ENCODE measurements at places on chromosomes 5 and 9. TPM values are rescaled to one million over a fixed set of nuclear protein-coding genes. Genes with fewer than 3 reads are reported as not detected.
A peak's percentile ranks its signal among the peaks of the same experiment; 100 is the strongest.

RNF208 gene
- polyA plus RNA-seq = 0.34 TPM

IFNA14 gene
- polyA plus RNA-seq = not detected

DNA sequence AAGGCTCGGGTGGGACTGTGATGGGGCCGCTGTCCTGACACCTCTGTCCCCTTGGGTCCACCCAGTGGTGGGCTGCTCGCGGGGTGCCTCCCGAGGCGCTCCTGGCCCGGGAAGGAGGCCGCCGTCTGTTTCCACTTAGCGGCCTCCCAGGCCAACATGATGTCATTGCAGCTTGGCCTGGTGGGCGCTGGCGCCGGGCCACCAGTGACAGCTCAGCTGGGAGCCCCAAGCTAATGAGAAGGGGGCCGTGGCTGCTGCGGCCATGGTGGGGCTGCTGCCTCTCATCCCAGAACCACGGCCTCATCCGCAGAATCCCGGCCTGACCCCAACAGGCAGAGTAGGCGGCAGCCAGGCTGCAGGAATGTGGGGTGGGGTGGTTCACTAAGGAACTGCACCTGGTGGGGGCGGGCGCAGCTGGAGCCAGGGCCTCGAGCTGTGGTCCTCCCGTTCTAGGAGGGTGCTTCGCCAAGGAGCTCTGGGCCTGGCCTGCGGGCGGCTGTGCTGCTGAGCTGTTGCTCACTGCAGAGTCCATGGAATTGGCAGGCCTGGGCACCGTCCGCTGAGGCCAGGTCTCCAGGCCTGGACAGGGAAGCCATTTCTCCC lies 123.5 kb upstream of the COL5A1 start:
- no peak for DNase-seq

GRCh38 chr5:135076051-135076491 lies 42.0 kb upstream of the PITX1 start:
- DNase-seq = peak; percentile 75

- DNase-seq = peak; percentile 90
Observed at GRCh38 chr5:132086277-132086794, 12.7 kb downstream of the CSF2 start.

DNA sequence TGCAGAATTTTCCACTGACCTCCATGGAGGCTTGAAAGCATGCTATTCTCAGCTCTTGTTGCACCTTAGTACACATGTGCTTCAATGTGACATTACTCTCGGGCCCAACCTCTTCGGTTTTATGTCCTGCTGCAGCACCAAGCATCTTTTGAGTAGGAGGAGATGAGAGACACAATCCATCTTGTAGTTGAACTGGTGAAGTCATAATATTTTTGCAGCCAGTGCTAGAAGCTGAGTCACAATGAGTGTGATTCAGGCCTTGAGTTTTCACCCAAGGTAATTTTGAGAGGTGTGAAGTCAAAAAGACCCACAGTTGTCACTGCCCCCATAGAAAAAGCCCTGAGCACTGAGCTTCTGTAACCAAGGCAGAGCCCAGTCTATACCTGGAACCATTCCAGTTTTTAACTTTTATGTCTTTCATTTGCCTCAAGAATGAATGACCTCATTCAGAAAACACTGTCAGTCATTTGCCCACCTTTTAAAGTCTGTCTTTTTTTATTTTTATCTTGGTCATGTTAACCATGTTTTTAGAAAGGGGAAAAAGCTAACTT lies 117.7 kb downstream of the ZNF462 start:
- no peak for DNase-seq

- DNase-seq = peak; percentile 61
Observed at GRCh38 chr9:108869092-108869725, 7.1 kb downstream of the ACTL7A start.

- peak; percentile 32 for DNase-seq
Observed at GRCh38 chr9:35611230-35611797, 6.3 kb downstream of the TESK1 start.

DNA sequence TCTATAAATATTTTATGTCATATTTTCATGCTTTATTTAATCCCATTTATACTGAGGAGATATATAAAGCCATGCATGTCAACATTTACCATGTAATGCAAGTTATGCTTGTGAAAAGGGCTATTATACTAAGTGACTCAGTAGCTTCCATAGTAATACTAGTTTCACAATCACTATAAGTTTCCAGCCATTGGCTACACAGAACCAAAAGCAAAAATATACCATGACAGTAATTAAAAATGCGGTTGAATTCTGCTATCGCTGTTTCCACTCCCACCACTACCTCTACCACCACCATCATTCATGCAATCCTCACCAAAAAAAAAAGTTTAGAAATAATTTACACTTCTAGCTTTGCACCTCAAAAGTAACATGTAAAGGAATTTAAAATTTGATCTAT lies 60.2 kb downstream of the MLLT3 start:
- no peak for DNase-seq

All from fibroblast of lung (primary cell).